ENCODE measurements at places on chromosomes 16 and 17. TPM values are rescaled to one million over a fixed set of nuclear protein-coding genes. Genes with fewer than 3 reads are reported as not detected.

- no peak for DNase-seq
These were observed 11.7 kb downstream of the COX11 start for GRCh38 chr17:54956791-54957190.

DNA sequence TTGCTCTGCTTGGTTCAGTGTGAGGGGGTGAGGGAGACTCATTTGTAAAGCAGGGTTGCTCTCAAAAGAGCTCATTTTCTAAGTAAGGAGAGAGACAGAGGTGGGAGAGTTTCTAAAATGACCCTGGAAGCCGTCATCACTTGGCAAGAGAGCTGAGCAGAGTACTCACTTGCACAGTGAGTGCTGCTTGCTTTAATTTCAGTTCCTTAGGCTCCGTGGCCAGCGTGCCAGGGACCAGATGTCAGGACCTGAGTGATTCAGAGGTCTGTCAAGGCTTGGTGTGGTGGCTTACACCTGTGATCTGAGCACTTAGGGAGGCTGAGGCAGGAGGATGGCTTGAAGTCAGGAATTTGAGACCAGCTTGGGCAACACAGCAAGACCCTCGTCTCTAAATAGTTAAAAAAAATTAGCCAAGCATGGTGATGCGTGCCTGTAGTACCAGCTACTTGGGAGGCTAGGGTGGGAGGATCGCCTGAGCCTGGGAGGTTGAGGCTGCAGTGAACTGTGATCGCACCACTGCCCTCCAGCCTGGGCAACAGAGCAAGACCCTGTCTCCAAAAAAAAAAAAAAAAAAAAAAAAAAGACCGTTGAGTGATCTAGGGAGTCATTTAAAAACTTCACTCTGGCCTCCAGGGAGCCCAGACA, 10.7 kb downstream of the ZNF205 start:
- no peak for DNase-seq

DNA sequence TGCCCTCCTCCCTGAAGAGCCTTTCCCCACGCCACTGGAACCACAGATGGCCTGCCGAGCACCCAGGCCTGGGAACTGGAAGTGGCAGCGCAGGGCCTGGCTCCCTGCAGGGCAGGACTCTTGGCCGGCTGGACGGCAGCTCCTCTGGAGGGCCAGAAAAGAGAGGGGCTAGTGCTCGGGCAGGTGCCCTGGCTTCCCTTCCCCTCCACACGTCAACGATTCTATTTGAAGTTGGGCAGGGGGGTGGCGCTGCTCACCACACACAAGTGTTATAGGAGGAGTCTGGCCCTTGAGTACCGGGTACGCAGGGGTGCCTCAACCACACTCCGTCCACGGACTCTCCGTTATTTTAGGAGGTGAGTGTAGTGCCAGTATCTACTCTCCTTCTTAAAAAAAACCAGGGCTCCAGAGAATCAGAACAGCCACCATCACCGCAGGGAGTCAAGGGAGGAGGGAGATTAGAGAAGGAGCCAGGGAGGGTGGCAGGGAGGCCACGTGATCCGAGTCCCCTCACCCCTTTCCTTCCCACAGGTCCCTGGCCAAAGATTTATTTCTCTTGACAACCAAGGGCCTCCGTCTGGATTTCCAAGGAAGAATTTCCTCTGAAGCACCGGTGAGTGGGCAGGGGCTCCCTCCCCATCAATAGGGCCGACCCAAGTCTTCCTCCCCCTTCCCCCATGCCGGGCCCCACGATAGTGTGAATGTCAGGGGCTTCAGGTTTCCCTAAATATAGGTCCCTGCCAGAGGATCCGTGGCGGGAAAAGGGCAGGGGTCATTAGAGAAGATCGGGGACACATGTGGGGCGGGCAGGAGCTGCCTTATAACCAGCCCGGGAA, 1.4 kb upstream of the ALDOA start:
- DNase-seq: no peak

DNA sequence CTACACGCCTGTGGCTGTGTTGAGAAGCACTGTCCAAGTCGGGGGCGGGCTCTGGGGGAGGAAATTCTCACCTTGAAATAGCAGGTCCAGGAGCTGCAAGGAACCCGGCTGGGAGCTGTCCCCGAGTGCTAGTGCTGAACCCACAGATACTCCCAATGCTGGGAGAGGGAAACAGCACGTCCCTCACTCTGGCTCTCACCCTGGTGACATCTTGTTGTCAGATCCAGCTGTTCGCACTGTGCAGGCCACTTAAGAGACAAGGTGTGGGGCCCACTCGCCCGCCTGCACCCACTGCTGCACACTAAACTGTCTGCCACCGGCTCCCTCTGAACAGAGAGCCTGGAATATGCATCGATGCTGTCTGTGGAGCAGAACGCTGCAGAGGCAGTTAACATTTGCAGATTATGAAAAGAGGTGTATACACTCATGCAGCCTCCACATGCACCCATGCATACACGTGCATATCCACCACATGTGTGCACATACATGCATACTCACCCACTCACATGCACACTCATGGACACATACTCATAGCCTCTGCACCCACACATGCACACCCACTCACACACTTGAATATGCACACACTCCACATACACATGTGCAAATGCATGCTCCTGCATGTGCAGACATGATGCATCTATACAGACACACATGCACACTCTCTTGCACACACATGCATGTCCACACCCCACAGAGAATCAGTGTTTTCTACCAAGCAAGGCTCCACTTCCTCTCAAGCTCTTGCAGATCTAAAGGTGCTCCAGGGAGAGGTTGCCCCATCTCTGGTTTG, 42.0 kb downstream of the MGAT5B start:
- DNase-seq: peak; percentile 80

- DNase-seq: no peak
These were observed 48.4 kb downstream of the CENPV start for GRCh38 chr17:16304830-16305229.

- no peak for DNase-seq
These were observed 70.6 kb downstream of the DYNLRB2 start for GRCh38 chr16:80611171-80611929.

DNA sequence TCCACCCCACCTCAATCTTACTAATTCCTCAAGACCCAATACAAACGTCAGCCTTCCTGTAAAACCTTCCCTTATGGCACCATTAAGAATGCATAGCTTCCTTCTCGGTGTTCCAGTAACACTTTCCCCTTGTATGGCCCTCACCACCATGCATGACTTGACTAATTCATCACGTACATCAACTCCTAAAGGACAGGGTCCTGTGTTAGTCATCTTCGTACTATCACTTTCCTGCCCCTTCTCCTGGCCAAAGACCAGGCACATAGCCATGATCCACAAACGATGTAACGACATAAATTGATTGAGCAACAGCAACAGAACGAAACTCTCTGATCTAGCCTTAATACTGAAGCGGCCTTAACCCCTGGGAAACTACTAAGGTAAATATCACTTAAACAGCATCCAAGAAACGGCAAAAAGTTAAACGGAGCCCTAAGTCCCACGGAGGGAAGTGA, 612 bp downstream of the PSMD12 start:
- no peak for DNase-seq

DNA sequence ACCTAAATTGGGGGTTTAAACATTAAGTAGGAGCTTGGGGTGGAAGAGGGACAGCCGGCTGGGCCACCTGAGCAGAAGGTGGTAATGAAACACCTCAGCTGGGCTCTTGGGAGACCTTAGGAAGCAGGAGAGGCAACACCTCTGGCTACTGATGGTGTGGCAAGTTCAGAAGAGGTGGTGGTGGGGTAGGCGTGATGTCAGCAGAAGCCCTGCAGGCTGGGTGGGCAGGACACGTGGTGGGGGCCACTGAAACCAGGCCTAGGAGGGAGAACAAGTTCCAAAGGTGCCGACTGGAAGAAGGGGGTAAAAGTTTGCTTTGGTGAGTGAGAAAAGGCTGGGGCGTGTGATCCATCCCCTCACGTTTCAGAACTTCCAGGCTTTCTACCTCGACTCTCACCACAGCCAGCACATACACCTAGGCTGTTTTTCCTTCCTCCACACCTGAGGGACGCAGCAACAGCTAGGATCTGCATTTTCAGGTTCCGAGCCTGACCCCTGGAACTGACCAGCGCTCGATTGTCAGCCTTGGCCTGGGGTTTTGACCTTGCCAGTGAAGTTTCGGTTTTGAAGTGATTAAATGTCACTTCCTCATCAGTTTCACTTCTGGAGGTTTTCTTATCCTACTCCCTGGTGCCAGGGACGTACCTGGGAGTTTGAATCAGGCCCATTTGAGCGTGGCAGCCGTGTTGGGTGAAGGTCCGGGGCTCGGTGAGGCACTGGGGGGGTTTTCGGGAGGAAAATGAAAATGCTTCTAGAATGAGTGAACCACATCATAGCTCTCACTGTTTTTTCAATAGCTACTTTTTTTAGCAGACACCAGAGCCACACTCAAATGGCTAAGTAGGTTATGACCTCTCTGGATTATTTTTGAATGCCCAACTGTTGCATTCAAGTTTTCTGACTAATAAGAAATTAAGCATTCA, 10.0 kb downstream of the SNN start:
- DNase-seq: no peak

GRCh38 chr17:38568845-38569510, 36.8 kb downstream of the SRCIN1 start:
- no peak for DNase-seq

- no peak for DNase-seq
These were observed 14.6 kb upstream of the KCNJ16 start for GRCh38 chr17:70060415-70060814.

GRCh38 chr16:58338205-58338604, 43.4 kb upstream of the PRSS54 start:
- DNase-seq: no peak

DNA sequence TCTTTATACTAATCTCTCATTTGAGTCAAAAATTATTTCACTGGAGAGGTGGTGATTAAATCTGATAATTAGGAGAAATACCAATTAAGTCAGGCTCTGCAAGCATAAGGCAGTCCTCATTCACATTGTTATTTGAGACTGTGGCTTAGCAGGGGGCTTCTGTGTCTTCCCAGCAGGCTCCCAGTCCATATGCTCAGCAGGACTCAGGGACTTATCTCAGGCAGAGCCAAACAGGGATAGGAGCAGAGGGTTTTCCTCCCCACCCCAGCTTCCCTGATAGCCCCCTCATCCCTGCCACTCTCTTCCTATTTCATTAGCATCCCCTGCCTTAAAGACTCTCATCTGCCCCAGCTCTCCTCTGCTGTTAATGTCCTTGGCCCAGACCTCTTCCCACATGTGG, 104.3 kb upstream of the DNAH9 start:
- DNase-seq: no peak

GRCh38 chr17:47993031-47993564, 22.2 kb downstream of the CDK5RAP3 start:
- DNase-seq: no peak

- no peak for DNase-seq
These were observed at the start of gene PRSS27 for GRCh38 chr16:2720064-2720457. Gene PRSS27, minus strand, starts transcription at chr16:2720224. Its CDS starts 64 bp downstream, at chr16:2720160.

GRCh38 chr16:73347500-73348375, 299.8 kb upstream of the ZFHX3 start:
- DNase-seq: no peak

DNA sequence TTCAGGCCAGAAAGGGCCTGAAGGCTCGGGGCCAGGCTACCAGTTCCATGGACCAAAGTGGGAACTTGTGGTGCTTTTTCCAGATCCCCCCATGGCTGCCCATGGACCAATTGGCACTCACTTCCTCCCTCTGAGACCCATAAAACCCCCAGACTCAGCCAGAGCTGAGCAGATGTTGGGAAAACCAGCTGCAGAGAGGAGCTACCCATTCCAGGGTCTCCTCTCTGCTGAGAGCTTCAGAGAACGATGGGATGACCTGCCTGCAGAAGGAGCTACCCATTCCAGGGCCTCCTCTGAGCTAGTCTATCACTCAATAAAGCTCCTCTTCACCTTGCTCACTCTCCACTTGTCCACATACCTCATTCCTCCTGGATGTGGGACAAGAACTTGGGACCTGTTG, 52.2 kb upstream of the MED9 start:
- no peak for DNase-seq

DNA sequence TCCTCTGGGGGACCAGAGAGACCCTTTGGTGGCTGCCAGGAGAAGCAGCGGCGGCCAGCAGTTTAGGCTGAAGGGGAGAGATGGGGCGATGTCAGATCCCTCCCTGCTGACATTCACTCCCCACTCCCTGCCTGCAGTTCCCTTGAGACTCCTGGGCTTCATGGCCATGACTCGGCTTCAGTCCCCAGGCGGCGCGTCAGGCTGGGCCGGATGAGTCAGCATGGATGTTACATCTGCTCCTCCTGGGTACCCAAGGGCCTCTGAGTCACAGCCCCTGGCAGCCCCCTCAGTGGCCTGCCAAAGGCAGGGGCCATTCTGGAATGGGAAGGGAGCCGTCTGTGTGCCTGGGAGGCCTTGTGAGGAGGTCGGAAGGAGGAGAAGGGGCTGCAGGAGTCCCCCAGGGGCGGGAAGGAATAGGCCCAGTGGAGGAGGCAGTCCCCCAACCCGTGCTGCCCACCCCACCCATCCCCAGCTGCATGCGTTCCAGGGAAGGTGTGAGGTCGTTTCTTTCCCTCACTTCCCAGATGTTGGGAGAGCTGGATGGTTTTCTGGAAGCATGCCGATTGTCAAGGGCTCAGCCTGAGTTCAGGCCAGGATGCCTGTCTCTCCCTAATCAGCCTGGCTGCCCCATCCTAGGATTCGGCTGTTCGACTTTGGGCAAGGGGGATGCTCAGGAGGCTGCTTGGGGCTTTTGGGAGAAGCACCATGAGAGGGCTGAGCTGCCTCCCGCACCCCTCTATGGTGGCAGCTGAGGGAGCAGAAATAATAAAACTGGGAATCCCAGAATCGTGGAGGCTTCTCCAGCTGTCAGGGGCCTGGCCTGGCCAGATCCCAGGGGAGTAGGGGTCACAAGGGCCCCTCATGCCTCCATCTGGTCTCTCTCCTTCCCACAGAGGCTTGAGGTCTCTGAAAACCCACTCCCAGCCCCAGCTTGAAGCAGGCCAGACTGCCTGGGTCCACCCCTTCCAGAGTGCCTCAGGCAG, 9.7 kb downstream of the RHBDL3 start:
- no peak for DNase-seq

DNA sequence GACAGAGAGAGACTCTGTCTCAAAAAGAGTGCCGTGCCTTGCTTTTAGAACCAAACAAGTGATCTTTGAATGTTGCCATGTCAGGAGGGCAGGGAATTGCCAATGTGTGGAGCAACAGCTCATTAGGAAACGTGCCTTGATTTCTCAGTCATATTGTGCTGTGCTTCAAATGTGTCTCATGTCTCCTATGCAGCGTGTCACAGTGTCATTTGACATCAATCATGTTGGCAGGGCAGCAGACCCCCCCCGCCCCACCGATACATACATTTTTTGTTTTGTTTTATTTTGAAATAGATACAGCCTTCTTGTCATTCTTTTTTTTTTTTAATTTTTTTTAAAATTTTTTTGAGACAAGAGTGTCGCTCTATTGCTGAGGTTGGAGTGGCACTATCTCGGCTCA, 22.1 kb downstream of the MRC2 start:
- DNase-seq: no peak

The PVALEF gene
- 0.31 TPM for total RNA-seq

The ZFP3 gene
- 1.3 TPM for total RNA-seq

The TMEM186 gene
- 10.8 TPM for total RNA-seq

The ARHGDIG gene
- 6.0 TPM for total RNA-seq

The NPIPB8 gene
- 1.3 TPM for total RNA-seq

Data from progenitor cell of endocrine pancreas (in vitro differentiated cells).